ENCODE measurements at places on chromosomes 13 and 19.

DNA sequence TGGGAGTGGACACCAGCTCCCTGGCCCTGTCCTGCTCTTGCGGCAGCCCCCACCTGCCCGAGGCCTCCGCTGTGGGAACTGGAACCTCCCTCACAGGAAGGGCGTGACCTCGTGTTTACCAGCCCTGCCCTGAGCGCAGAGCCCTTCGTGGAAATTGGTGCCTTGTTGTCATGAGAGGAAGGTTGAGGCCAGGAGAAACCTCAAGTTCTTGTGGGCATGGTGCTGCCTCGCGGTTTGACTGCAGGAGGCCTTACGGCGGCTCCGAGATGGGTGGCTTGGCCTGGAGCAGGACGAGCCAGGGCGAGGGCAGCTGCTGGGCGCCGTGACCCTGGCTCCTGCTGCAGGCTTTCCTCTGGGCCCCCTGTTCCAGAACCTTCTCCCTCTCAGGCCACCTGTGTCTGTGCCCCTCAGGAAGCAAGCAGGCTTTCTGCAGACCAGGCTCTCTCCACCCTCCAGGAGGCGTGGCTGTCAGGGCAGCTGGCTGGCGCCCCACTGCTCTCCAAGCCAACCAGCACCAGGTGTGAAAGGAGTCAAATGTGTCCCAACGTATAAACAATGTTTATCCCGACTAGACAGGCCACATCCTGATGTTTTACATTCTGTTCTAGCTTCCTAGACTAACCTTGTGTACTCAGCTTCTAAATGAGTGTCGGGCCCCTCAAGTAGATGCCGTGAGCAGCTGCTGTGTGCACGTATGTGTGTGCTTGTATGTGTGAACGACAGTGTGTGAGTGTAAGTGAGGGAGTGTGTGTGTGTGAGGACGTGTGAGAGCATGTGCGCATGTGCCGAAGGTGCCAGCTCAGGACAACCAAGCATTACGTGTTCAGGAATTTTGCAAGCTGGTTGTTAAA, 10.4 kb upstream of the RASA3 start:
- peak; percentile 92 for DNase-seq

- no peak for DNase-seq
These were observed 38.8 kb downstream of the FGF9 start for GRCh38 chr13:21709697-21710096.

- DNase-seq, result no peak
These were observed 16.2 kb upstream of the ZNF763 start for GRCh38 chr19:11948646-11949045.

DNA sequence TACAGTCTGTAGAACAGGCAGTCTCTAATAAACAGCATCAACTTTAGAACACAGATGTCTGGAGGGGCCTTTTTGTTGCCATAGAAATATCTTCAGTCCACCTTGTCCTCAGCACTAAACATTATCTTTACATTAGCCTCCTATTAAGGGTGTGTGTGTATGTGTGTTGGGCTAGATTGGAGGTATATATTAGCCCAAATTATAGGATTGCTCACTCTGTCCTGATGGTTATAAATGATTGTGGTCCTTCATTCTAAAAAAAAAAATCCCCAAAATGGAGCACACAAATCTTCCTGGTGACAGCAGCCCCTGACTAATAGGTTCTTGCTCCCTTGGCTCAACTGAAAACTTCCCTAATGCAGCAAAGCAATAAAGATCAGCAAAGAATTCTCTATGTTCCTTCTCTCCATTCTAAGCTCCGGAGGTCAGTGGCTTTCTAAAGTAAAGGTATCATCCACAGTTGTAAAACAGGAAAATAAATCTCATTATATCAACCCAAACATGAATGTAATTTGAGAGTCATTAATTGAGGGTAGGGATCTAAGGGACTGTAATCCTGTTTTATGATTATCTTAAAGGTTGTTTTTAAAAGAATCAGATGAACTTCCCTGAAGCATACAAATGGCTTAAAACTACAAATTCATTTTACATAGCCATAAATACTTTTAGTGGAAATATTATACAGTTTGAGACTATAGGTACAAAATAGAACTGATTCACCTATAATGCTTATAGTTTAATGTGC, 232.7 kb downstream of the KLF12 start:
- no peak for DNase-seq

DNA sequence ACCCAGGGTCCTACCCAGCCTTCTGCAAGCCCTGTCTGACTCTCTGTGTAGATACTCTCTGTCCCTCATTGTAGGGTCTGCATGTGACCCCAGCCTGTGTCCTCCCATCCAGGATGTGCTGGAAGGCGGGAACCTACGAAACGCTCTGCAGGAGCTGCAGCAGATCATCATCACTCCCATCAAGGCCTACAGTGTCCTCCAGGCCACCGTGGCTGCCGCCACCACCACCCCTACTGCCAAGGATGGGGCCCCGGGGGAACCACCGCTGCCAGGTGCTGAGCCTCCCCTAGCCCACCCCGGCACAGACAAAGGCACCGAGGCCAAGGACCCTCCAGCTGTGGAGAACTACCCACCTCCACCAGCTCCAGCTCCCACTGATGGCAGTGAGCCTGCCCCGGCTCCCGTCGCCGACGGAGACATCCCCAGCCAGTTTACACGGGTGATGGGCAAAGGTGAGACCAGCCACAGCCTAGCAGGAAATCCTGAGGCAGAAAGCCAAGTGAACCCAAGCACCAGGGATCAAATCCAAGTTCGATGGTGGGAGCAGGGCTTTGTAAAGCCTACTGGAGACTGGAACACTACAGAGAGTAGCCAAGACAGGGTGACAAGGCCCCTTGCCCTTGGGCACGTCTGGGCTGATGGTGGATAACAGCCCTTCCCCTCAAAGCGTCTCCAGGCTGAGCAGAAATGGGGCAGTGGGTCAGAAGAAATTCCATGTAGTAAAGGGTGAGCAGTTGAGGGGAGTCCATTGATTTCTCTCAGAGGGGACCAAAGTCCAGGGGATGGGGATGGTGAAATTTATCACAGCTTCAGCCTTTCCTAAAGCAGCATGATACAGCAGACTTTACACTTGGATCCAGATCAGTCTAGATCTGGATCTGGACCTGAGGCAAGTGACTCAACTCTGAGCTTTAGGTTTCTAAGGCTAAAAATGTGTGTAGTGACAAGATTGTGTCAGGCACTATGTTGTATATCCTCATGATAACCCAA, 13.2 kb downstream of the PAF1 start:
- DNase-seq, result no peak

DNA sequence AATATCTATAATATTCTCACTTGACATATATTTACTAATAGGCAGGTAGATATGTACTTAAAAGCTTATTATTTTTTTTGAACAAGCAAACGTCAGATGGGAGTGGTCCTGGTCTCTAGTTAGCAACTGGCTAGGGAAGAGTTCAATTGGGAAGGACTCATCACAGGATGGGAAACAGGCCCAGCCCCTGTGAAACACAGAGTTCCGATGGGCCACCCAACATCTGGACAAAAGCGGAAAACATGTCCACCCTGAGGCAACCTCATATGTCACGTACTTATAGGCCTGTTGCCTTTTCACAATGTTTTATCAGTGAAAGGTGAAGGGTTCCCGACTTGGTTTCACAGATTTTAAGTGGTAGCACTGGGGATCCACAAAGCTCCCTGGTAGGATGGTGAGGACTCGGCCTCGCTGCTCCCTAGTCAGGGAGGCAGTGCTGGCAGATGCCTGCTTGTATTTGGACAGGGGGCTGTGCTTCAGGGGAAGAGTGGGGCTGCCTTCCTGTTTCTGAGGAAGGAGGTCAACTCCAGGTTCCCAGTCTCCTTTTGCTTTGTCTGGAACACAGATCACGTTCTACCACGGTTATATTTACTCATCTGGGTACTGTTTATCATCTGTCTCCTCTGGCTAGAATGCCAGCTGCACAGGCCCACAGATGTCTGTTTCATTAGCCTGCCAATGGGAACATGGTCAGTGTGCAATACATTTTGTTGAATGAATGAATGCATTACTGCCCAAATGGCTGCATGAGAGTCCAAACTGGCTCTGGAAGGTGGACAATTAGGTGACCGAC, 49.4 kb upstream of the SLC15A1 start:
- no peak for DNase-seq

Data from T-helper 2 cell (primary cell).